Thyroid gland (tissue), 4 donors: ENCODE measurements at places on chromosomes 5 and 9.
A peak's percentile ranks its signal among the peaks of the same experiment; 100 is the strongest.

GRCh38 chr9:21873540-21874221, 71.2 kb downstream of the MTAP start:
- DNase-seq, result no peak

DNA sequence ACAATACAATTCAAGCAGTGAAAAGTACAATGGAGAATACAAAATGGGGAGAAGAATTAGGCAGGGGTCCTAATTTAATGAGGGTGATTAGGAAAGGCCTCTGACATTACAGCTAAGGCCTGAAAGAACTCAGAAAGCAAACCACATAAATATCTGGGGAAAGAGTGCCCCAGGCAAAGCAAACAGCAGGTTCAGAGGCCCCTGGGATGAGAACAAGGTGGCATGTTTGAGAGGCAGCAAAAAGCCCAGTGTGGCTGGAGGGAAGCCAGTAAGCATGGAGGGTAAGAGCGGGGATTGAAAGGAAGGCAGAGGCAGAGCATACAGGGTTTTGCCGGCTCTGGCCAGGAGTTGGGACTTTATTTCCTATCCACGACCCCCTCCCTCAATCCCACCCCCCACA, 33.4 kb upstream of the VDAC1 start:
- peak; percentile 31 for DNase-seq

- no peak for DNase-seq
Measured at GRCh38 chr5:140115186-140115500, 1.2 kb downstream of the PURA start.

GRCh38 chr9:131656356-131657036, 83.4 kb downstream of the RAPGEF1 start:
- peak; percentile 43 for DNase-seq
